ENCODE measurements at places on chromosomes 13 and 19.

- no peak for DNase-seq
Measured at GRCh38 chr19:13053761-13054625, 48.7 kb downstream of the LYL1 start.

DNA sequence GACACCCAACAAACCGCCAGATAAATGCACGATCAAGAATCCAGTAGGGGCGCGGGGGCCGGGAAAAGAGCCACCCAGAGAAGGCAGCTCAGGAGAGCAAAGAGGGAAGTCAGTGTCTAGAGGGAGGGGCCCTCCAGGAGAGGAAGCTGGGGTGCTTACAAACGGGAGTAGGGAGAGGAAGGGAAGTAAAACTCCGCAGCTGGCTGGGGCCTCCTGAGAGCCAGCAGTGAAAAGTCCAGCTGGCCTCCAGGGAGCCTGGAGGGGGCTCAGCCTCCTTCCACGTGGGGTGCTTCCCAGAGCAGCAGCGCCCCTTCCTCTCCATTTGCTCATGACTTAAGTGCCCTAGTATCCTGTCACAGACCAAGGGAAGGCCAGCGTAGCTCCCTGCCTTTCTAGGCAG lies 51.8 kb downstream of the TMED1 start:
- DNase-seq, result no peak

DNA sequence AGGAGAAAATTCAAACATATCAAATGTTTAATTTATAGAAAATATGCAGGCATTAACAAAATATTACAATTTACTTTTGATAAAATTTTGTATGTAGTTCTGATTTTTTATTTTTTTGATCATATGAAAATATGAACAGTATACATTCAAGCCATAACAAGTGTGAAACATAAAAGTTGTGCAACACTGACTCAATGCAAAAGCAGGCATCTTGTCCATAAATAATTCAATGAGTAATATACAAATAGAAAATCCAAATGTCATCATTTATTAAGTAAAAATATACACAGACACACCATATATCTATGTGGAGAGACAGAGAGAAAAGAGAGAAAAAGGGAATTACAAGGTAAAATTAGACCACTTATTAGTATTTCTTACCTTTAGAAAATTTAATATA lies 1183.9 kb downstream of the SLITRK1 start:
- DNase-seq, result no peak

GRCh38 chr19:47068876-47069406 lies 20.5 kb upstream of the TMEM160 start:
- no peak for DNase-seq

- no peak for DNase-seq
Measured at GRCh38 chr19:19445911-19446361, 40.5 kb downstream of the GATAD2A start.

DNA sequence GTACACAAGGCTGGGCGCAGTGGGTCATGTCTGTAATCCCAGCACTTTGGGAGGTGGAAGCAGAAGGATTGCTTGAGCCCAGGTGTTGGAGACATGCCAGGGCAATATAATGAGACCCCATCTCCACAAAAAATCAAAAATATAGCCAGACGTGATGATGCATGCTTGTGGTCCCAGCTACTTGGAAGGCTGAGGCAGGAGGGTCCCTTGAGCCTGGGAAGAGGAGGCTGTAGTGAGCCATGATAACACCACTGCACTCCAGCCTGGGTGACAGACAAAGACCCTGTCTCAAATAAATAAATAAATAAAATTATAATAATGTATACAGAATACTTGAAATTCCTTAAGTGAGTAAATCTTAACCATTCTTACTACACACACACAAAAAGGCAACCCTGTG lies 127.7 kb downstream of the SPRY2 start:
- no peak for DNase-seq
